ENCODE measurements at places on chromosomes 12 and 14.

DNA sequence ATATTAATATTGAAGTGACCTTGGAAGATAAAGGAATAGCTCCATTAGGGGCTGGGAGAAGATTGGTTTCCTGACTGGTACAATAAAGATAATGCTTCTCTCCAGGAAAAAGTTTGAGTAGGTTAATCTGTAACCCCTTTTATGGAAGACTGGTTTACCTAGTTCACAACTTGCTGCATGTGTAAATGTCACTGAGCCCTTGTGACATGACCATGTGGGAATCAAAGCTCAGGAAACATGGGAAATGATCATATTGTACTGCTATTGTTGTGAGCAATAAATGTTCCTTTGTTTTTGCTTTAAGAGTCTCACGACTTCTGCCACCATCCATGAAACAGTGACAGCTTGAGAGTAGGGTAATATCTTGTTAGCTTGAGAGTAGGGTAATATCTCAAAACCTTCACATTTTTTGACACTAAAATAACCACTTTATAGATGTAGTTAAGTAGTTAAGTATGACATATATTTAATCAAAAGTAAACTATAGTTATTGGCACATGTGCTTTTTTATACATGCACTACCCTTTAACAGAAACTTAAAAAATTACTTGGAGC, 1338.6 kb downstream of the FSCB start:
- DNase-seq: no peak

DNA sequence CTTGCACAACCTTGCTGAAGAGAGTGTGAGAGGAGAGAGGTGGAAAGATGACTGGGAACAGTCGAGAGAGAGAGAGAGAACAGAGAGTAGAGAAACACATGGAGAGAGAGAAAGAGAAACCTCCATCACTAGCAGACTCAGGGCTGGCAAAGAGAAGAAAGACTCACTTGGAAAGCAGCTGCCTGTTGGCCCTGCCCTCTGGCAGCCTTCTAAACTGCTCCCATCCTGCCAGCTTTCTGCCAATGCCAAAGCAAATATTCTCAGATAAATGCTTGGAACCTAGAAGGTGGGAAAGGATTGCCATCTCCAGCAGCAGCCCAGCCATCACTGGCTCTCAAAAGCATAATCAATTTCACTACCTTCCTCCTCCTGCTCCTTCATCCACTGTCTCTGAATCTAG, 107.9 kb upstream of the WSCD2 start:
- no peak for DNase-seq

- no peak for DNase-seq
Measured at GRCh38 chr12:30599608-30600007, 96.1 kb downstream of the IPO8 start.

GRCh38 chr14:106530423-106531107, 1004.2 kb downstream of the TMEM121 start:
- DNase-seq: no peak

DNA sequence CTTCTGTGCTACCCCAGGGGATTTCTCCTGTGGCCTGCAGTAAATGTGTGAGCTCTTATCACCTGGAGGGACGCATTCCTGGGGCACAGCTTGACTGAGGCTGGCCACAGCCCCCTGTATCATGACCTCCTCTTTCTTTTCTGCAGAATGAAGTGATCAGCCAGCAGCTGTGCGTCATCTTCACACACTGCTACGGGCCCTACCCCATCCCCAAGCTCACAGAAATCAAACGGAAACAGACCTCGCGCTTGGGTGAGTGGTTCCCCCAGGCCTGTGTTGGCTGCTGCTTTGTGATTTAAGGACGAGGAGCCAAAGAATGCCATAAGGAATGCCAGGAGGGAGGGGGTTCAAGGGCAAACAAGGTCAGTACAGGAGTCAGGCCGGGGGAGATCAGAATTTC, 50.5 kb upstream of the PWP1 start:
- no peak for DNase-seq

- no peak for DNase-seq
Measured at GRCh38 chr12:84183576-84183975, 729.0 kb downstream of the SLC6A15 start.

DNA sequence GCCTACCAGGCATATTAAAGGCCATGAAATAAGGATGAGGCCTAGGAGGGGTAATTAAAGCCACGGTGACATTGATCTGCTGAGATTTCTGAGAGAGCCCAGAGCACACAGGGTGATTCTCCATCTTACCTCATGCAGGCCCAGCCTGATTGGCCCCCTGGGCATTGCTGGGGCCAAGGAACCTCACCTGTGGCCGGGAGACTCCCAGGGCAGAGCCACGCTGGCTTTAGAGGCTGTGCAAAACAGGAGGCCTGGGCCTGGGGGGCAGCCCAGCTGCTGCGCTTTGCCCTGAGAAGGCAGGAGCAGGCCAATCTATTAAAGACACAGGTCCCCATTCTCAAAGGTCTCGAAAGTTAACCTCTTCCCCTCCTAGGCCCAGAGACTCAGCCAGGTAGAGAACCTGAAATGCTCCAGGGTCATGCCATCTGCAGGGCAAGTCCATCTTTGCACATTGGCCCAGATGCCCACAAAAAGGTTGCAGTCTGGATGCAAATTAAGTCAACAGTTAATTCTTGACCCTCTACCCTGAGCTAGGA, 1099.7 kb downstream of the BCL11B start:
- no peak for DNase-seq

DNA sequence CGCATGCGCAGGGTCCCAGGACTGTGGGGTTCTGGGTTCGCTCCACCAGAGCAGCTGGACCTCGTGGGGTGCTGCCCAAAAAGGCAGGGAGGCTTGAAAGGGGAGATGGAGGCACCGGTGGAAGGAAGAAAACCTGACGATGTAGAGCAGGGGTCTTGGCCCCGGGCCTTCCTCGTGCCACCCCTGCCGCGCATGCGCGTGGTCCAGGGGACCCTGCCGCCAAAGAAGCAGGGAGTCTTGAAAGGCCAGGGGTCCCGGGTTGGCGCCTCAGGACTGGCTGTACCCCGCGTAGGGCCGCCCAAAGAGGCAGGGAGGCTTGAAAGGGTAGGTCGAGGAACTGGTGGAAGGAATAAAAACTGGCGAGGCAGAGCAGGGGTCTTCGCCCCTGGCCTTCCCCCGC, 321.0 kb downstream of the ALG10 start:
- DNase-seq: no peak

- no peak for DNase-seq
Measured at GRCh38 chr14:20587489-20588154, at the start of gene RNASE11. Gene RNASE11 (minus strand): TSS chr14:20588001.

DNA sequence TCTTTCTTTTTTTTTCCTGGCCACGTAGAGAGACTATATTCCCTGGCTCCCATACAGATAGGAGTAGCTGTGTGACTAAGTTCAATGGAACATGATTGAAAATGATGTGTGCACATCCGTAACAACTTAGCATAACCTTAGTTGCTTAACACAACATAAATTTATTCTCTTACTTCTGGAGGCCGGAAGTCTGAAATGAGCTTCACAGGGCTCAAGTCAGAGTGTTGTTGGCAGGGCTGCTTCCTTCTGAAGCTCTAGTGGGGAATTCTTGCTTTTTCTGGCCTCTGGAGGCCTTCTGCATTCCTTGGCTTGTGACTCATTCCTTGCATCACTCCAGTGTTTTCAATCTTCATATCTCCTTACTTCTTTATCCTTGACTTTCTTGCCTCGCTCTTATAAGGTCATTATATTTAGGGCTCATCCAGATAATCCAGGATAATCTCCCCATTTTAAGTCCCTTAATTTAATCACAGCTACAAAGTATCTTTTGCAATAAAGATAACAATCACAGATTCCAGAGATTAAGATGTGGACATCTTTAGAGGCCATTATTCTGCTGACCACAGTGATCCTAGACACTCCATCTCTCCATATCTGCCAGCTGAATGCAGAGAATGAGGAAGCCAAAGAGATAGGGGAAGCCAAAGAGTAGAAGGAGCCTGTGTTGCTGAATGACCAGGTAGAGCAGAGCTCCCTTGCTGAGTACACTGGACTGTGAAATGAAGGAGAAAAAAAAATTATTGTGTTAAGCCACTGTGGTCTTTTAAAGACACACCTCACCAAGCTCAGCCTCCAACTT, 21.0 kb upstream of the SNX6 start:
- DNase-seq: no peak

GRCh38 chr14:104209985-104210816, 71.8 kb downstream of the KIF26A start:
- no peak for DNase-seq

DNA sequence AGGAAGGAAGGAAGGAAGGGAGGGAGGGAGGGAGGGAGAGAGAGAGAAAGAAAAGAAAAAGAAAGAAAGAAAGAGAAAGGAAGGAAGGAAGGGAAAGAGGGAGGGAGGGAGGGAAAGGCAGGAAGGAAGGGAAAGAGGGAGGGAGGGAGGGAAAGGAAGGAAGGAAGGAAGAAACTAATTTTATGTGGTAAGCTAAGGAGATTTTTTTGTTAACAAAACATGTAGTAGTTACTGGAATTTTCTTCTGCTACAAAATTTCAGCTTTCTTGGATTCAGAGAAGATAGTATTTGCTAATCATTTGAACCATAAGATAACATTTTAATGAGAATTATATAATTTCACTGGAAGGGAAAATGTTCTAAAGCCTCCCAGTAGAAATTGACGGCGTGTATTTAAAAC, 437.8 kb upstream of the DCN start:
- no peak for DNase-seq

DNA sequence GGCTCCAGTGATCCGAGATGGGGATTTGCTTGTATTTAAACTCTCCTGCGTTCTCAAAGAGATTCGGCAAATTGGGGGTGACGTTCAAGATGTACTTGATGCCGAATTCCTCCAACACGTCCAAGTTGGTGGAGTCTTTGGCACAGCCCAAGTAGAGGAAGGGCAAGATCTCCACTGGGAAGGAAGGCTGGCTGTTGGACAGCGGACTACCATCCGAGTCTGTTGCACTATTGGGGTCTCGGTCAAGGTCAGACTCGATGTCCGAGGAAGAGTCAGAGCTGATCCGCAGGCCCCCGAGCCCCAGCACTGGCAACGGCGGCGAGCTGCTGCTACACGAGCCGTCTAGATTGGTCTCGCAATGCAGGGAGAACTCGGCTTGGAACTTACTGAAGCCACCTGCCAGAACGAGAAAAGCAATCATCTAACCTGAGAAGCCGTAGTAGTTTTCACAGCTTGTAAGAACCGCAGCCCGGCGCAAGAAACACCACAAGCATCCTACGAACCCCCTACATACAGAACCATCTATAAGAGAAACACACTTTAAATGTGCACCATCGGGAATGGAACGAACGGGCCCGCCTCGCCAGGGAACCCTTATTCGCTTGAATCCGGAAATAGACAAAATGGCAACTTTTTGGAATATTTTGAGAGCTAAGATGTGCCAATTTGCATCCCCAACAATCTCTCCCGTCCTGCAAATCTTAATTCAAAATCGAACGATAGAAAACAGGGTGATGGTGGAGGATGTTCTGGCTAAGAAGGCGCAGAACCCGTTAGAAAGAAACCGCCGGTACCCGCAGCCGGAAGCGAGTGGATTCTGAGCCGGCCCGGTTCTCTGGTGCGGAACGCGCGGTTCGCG, 1.4 kb downstream of the DUSP6 start:
- DNase-seq: no peak

DNA sequence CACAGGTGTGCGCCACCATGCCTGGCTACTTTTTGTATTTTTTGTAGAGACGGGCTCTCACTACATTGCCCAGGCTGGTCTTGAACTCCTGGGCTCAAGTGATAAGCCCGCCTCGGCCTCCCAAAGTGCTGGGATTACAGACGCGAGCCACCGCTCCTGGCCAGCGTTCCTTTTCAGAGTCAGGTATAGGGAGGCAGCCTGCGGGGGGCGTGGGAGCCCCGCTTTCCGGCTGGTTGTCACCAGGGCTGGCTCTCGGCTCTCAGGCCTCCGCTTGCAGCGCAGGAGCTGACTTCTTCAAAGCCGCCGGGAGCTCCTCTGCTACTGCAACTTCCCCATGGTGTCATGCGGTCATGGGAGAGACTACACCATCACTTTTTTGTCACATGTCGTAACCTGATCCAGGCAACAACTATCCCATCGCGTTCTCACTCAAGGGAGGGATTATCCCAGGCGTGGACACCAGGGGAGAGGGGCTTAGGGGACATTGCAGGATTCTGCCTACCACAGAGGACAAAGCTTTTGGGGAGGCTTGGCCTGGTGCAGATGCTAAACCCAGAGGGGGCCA, 129.4 kb downstream of the SCARB1 start:
- DNase-seq: no peak

- DNase-seq: no peak
Measured at GRCh38 chr14:101774814-101775213, 13.3 kb downstream of the PPP2R5C start.

DNA sequence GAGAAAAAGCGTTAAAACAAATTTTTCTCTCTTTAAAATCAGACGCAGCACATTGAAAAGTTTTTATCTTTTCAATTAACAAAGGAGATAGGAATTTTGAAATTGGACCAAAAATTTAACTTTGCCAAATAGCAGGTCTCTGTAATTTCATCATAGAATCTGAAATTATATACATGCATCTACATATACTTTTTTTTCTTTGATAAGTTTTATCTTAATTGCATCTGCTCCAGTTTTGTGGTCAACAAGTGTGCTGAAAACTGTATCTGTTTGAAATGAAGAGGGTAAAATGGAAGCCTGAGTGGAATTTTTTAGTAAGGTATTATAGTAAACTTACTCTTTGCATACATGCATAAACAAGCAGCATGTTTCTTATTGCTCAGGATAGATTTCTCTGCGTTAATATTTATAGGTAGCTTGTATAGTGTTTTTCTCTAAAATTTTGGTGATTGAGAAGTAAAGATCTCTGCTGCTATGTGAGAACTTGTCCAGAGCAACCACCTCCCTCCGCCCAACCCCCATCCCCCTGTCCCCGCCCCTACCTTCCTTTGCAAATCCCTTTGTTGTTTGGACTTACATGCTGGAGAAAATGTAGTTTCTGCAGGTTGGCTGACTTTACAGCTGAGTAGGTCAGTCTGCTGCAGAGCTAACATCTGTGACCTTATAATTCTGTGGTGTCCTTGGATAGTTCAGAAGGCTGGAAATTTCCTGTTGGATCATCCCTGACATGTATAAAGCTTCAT, 64.6 kb downstream of the VRK1 start:
- no peak for DNase-seq

- no peak for DNase-seq
Measured at GRCh38 chr12:96140174-96140573, 54.0 kb upstream of the ELK3 start.

DNA sequence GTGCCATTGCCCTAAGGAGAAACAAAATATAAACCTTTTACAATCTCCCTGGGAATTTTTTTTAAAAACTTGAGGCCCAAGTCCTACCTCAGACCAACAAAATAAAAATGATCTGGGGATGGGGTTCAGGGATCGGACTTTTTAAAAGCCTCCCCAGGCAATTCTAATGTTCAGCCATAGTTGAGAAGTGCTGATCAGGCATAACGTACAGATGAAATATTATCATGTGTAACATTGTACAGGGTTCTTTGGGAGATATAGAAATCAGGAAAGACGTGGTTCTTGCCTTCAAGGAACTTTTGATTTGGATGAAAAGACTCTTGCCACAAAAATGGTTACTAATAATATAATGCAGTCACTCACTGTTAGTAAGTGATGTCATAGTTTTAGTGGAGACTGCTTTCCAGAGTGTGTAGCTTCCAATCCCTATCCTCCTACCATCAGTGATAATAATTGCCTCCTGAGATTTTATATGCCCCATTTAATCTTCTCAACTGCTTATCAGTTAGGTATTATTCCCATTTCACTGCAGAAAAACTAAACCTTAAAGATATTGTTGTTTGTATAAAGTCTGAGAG, 135.6 kb downstream of the BRMS1L start:
- no peak for DNase-seq

- DNase-seq: peak; percentile 59
Measured at GRCh38 chr14:22556990-22557623, 31.9 kb downstream of the DAD1 start.
